ENCODE measurements at places on chromosomes 13 and 19. TPM values are rescaled to one million over a fixed set of nuclear protein-coding genes. Genes with fewer than 3 reads are reported as not detected.

CLDND2 gene
- total RNA-seq: not detected

GIPC3 gene
- under 0.01 TPM for total RNA-seq

ZNF234 gene
- 17.2 TPM for total RNA-seq

PTH2 gene
- total RNA-seq: not detected

ZNF415 gene
- total RNA-seq: 9.9 TPM

EXOC3L2 gene
- total RNA-seq: not detected

STOML3 gene
- total RNA-seq: not detected

OR4F17 gene
- not detected for total RNA-seq

ALG5 gene
- 48.1 TPM for total RNA-seq

GPR4 gene
- not detected for total RNA-seq

ZNF296 gene
- total RNA-seq: 0.32 TPM

CFD gene
- 1.7 TPM for total RNA-seq

ANKRD10 gene
- total RNA-seq: 52.8 TPM

TTC9B gene
- total RNA-seq: not detected

ZNF835 gene
- 0.09 TPM for total RNA-seq

ZNF606 gene
- total RNA-seq: 14.3 TPM

PSG7 gene
- not detected for total RNA-seq

CRLF1 gene
- total RNA-seq: 3.0 TPM

NLRP11 gene
- not detected for total RNA-seq

IL12RB1 gene
- total RNA-seq: under 0.01 TPM

FREM2 gene
- under 0.01 TPM for total RNA-seq

ZNF420 gene
- 6.9 TPM for total RNA-seq

NLRP5 gene
- not detected for total RNA-seq

BST2 gene
- 4.5 TPM for total RNA-seq

F2RL3 gene
- not detected for total RNA-seq

CD22 gene
- 0.55 TPM for total RNA-seq

FUT6 gene
- total RNA-seq: not detected

CBLC gene
- not detected for total RNA-seq

CRB3 gene
- not detected for total RNA-seq

ZNF665 gene
- total RNA-seq: 3.3 TPM

ZNF728 gene
- 0.18 TPM for total RNA-seq

ZNF473 gene
- total RNA-seq: 6.5 TPM

TNFSF11 gene
- total RNA-seq: not detected

MCEMP1 gene
- total RNA-seq: not detected

FSD1 gene
- 23.8 TPM for total RNA-seq

C5AR2 gene
- not detected for total RNA-seq

RINL gene
- total RNA-seq: 1.2 TPM

KLK8 gene
- total RNA-seq: not detected

KLK11 gene
- total RNA-seq: not detected

KLK2 gene
- not detected for total RNA-seq

SMAD9 gene
- 5.9 TPM for total RNA-seq

GJA3 gene
- total RNA-seq: under 0.01 TPM

SBK3 gene
- total RNA-seq: not detected

DKKL1 gene
- total RNA-seq: 0.59 TPM

ZNF426 gene
- total RNA-seq: 21.5 TPM

ZNF256 gene
- 3.6 TPM for total RNA-seq

CNFN gene
- total RNA-seq: not detected

STK24 gene
- 65.6 TPM for total RNA-seq

SHC2 gene
- total RNA-seq: 0.78 TPM

ZSCAN5A gene
- 8.5 TPM for total RNA-seq

ZGLP1 gene
- total RNA-seq: 0.59 TPM

TMEM190 gene
- total RNA-seq: not detected

TLE6 gene
- total RNA-seq: 0.89 TPM

LILRB3 gene
- not detected for total RNA-seq

CEACAM8 gene
- total RNA-seq: not detected

OR7A5 gene
- total RNA-seq: not detected

PINLYP gene
- 0.30 TPM for total RNA-seq

SH2D3A gene
- not detected for total RNA-seq

RNF17 gene
- total RNA-seq: not detected

All from smooth muscle cell of the umbilical artery (primary cell).